ENCODE measurements at places on chromosomes 7 and 10.

GRCh38 chr10:63331586-63331985 lies 134.2 kb downstream of the JMJD1C start:
- DNase-seq = no peak

GRCh38 chr7:41134300-41135255 lies 568.3 kb downstream of the INHBA start:
- no peak for DNase-seq

- DNase-seq = no peak
Measured at GRCh38 chr10:79034271-79034876, 34.4 kb upstream of the ZMIZ1 start.

DNA sequence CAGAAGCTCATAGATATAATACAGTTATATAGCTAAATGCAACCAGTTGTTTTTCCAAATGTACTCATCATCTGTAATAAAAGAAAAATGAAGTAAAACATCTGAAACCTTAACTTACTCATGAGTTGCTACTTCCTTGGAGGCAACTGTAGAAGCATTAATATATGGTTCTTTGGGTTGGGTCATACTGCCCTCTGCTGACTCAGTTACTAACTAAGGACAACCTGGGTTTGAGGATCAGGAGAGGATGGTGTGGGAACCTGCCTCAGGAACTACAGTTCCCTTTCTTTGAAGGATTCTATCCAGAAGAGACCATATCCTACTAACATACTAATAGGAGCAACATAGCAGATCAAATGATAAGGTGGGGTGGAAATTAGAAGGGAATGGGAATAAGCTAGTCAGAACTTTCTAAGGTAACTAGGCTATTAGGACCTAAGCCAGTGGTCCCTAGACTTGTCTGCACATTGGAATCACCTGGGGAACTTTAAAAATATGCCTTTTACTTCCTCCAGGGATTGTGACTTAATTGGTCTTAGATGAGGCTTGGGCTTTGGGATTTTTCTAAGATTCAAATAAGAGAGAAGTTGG lies 20.7 kb downstream of the COX15 start:
- no peak for DNase-seq

DNA sequence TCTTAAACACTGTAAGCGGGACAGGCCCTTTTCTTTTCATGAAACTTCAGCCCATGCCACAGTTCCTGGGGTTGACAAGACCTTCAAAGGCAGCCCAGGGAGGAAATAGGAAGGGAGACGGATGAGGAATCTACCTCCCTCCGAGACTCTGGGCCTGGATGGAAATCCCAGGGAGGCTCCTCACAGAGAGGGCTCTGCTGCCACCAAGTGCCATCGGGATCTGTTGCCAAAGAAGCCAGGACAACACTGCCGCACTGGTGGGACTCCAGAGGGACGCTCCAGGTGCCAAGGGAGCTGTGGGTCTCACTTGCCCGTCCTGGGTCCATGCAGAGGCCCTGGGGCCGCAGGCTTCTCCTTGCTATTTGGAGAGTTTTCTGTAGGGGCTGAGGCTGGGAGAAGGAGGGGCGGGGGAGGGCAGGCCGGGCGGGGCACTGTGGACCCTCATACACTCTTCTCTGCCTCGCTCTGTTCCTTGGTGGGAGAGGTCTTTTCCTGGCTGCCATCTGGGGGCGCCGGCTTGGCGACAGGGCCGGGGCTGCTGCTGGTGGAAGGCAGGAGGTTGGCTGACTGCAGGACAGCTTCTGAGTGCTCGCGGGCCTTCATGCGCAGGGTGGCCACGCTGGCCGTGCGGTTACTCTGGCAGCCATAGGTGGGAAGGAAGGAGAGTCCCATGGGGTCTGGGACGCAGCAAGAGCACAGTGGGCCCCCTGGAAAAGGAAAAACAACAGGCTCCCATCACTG lies 30.0 kb downstream of the DRGX start:
- no peak for DNase-seq
